ENCODE measurements at places on chromosomes 4 and X. TPM values are rescaled to one million over a fixed set of nuclear protein-coding genes. Genes with fewer than 3 reads are reported as not detected.
A peak's percentile ranks its signal among the peaks of the same experiment; 100 is the strongest.

DNA sequence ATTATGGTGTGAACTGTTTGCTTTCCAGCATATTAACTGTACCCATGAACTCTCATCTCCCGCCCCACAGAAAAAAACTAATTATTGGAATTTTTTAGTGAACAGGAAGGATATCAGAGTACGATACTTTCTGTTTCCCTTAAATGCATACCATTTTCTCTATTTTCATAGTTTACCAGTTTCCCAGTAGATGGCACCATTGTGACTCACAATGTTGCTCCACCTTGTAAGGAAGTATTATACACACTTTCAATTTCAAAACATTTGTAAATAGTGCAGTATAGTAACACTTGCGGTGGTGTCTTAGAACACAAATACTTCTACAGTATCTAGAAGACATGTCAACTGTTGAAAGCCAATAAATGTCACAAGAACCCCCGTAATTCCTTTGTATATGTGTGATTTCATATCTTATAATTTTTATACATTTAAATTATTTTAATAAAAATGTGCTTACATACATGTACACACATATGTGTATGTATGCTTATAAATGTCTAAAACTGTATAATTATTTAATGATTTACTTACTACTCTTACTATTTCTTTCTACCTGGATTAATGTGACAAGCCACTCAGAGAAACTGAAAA, 167.3 kb downstream of the SLIT2 start:
- peak; percentile 50 for DNase-seq

DNA sequence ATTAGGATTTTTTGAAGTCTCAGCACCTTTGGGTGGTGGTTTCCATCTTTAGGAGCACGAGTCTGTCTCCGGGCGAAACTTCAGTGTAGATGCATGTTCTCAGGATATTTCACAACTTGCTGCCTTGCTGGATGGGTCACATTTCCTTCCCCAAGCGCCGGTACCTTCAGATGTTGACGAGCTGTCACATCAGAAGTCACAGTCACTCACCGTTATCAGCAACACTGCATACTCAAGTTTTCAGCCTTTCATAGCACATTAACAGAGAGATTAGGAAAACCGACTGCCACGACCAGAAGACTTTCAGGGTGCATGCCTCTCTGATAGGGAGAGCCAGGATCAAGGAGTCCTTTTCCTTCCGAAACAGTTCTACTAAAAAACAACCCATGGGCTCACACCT, 77.8 kb downstream of the SHROOM2 start:
- DNase-seq, result no peak

GRCh38 chr4:6011686-6012085, 6.5 kb downstream of the C4orf50 start:
- no peak for DNase-seq

Gene P2RY8
- total RNA-seq, result 142 TPM

Gene ERCC6L
- 0.34 TPM for total RNA-seq

Gene LONRF3
- total RNA-seq, result 1.2 TPM

Measured in B cell (primary cell).